ENCODE measurements at places on chromosomes 1 and 21.

GRCh38 chr21:32349333-32349944 is 43.4 kb downstream of the URB1 start:
- no peak for DNase-seq

- peak; percentile 60 for DNase-seq
These were observed 11.5 kb downstream of the ADAMTSL4 start for GRCh38 chr1:150560576-150561253.

- no peak for DNase-seq
These were observed 436.2 kb downstream of the MATN1 start for GRCh38 chr1:30286988-30287839.

GRCh38 chr1:61936839-61937238 is 194.6 kb downstream of the PATJ start:
- DNase-seq = no peak

- no peak for DNase-seq
These were observed 15.6 kb downstream of the SH3BP5L start for GRCh38 chr1:248810000-248810726.

- DNase-seq = no peak
These were observed 1254.8 kb downstream of the AMY1C start for GRCh38 chr1:105004515-105004914.

DNA sequence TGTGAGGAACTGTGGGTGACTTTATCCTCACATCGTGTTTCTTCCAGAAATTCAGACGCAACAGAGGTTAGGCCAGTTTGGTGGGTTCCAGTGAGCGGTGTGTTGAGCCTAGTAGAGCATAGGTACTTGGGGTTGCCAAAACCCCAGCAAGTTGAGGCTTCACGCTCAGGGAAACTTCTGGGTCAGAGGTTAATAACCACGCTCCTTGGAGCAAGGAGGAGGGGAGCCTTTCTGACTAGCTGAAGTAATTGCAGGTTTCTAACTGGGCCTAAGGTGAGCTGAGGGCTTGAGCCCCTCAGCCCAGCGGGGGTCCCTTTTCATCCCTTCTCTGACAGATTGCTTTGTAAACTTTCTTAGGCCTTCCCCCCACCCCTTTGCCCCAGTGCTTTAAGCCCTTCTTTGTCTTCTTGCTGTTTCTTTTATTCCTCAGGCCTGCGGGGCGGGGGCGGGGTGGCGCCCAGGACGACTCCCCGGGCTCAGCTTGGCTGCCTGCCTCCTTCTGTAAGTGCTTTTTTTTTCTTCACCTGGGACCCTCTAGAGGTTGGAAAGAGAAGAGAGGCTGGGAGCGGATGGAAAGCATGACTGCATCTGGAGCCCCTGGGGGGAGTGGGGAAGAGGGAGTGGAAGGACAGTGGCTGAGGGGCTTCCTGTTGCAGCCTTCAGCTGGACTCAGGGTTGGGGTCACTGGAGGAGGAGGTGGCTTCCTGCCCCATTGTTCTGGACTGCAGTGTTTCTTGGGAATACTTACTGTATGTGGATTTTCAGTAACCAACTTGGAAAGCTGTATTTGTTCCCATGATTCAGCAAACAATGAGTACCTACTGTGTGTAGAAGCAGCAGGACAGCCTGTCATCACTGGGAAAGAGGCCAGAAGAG is 1.3 kb upstream of the ZNF436 start:
- no peak for DNase-seq

DNA sequence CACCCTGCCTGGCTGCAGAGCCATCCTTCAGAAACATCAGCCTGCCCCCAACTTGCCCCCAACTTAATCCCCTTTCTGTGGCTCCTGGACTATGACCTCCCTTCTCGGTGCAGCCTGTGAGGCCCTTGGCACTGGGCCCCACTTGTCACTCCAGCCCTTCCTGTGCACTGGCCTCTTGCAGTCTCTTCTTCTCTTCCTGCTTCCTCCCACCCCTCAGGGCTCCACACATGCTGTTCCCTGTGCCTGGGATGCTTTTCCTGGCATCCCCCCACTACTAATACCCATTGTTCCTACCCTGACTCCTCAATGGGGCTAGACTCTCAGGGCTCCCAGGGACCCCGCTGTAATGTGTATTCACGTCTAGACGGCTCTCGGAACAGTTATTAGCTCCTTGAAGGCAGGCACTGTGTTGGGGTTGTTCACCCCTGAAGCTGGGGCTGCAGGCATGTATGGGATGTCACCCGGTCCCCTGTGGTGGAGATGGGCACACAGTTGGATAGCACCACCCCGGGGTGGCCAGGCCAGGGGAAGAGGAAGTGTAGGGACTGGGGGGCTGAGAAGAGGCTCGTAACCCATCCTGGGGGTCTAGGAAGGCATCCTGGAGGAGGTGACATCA is 4.5 kb downstream of the LDLRAD1 start:
- DNase-seq = no peak

GRCh38 chr21:15729346-15729673 is 472 bp upstream of the USP25 start:
- DNase-seq = no peak

GRCh38 chr1:17286646-17287045 is 21.4 kb upstream of the PADI4 start:
- no peak for DNase-seq

GRCh38 chr1:98053471-98054366 is 132.9 kb upstream of the DPYD start:
- no peak for DNase-seq

- DNase-seq = no peak
These were observed 576.5 kb upstream of the PLXNA2 start for GRCh38 chr1:208820580-208821212.

DNA sequence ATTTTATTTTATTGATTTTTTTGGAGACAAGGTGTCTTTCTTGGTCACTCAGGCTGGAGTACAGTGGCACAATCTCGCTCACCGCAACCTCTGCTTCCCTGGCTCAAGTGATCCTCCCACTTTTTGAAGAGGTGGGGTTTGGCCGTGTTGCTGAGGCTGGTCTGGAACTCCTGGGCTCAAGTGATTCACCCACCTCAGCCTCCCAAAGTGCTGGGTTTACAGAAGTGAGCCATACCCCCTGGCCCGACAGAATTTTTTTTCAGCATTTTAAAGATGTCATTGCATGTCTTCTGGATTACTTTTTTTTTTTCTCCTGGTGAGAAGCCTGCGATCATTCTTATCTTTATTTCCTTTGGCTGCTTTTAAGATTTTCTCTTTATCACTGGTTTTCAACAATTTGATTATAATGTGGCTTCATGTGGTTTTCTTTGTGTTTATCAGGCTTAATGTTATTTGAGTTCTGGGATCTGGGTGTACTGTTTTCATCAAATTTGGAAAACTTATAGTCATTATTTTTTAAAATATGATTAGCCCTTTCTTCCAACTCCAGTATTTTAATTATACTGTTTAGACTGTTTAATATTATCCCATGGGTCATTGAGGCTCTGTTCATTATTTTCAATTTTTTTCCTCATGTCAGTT is 23.1 kb upstream of the PTBP2 start:
- DNase-seq = no peak

GRCh38 chr1:15962671-15963362 is 13.1 kb downstream of the ZBTB17 start:
- no peak for DNase-seq

DNA sequence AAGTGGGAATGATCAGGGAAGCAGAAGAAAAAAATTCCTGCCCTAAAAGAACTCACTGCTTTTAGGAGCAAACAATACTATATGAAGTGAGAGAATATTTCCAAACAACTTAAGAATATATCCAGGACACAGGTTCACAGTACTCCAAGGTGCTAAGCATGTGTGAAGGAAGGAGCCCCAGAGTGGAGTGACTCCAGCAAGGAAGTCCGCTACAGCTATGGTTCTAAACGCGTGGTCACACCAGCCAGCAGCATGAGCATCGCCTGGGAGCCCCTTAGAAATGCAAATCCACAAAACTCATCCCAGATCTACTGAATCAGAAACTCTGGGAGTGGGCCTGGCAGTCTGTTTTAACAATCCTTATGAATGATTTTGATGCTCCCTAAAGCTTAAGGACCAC is 36.1 kb downstream of the GADD45A start:
- no peak for DNase-seq

DNA sequence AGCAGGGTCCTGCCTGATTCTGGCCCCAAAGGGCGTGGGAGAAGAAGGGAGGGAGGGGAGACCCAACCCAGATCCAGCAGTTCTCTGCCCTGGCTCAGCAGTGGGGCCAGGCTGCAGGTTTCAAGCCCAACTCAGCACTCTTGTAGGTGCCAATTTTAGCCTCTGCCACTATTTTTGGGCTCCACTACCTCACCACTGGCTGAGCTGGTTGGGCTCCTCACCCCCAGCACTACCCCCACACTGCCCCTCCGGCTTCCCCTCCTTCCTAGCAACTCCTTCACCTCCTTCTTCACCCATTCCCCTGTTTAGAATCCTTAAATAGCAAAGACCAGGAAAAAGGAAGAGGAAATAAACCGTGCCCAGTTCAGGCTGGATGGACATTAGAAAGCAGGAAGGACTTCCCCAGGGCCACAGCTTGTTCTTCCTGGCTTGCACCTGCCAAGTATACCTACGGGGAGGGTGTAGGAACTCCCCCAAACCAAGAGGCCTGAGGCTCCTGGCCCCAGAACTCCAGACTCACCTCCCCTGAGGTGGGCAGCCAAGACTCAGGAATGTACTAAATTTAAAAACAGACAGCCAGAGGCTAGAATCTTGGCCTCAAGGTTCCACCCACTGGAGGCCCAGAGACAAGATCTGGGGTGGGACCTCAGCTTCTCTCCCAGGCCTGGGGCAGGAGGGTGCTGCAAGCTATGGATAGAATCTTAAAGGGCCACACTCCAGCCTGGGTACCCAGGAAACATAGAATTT is 1.4 kb upstream of the ARHGEF2 start:
- no peak for DNase-seq

DNA sequence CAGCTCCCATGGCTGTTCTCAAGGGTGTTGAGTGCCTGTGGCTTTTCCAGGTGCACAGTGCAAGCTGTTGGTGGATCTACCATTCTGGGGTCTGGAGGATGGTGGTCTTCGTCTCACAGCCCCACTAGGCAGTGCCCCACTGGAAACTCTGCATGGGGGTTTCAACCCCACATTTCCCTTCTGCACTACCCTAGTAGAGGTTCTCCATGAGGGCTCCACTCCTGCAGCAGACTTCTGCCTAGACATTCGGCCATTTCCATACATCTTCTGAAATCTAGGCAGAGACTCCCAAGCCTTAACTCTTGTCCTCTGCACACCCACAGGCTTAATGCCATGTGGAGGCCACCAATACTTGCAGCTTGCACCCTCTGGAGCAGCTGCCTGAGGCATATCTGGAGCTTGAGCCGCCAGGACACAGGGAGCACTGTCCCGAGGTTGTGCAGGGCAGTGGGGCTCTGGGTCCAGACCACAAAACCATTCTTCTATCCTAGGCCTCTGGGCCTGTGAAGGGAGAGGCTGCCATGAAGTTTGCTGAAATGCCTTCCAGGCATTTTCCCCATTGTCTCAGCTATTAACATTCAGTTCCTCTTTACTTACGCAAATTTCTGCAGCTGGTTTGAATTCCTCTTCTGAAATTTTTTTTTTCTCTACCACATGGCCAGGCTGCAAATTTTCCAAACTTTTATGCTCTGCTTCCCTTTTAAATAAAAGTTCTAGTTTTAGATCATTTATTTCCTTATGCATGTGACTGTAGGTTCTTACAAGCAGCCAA is 8.8 kb upstream of the CAPN8 start:
- DNase-seq = no peak

GRCh38 chr1:62280150-62280549 is 39.1 kb downstream of the KANK4 start:
- DNase-seq = no peak

- DNase-seq = no peak
These were observed 20.0 kb downstream of the ADAMTS5 start for GRCh38 chr21:26946744-26947446.

DNA sequence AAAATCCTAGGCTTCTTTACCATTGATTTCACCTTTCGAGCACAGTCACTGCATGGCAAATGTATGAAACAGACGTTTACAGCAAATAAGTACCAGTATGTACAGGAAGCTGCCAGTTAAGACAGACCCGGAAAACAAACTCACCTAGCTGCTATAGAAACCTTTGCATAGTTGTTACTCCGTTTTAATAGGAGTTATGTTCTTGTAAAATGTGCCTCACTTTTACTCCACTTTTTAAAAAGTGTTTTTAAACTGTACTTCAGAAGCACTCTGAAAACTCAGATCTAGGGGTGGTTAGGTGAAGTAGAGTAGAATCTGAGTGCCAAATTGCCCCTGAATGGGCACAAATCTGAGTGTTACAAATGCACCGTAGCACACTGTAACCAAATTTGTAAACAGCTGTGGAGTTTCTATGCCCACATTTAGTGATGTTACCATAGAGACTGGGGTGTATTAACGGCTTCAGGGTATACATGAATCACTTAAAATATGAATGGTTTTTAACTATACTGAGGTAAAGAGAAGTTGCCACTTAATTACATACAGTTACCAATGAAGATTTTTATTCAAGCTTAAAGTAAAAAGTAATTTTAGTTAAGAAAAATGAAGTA is 30.7 kb downstream of the CNIH4 start:
- DNase-seq = no peak

DNA sequence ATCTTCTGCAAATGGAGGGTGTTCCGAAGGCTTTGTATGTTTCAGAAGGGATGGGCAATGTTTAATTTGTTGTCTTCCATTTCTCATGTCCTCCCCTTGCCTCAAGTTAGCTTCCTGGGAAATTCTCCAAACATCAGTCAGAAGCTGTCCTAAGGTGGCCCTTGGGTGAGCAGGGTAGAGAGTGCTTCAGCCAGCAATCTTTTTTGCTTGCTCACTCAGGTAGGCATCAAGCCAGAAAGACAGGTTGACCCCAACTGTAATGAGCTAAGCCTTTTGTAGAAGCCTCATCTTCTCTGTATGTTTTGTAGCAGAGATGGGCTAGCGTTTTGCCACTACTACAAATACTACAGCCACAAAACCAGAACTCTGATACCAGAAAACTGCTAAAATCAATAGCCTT is 321.5 kb upstream of the FAM78B start:
- no peak for DNase-seq

DNA sequence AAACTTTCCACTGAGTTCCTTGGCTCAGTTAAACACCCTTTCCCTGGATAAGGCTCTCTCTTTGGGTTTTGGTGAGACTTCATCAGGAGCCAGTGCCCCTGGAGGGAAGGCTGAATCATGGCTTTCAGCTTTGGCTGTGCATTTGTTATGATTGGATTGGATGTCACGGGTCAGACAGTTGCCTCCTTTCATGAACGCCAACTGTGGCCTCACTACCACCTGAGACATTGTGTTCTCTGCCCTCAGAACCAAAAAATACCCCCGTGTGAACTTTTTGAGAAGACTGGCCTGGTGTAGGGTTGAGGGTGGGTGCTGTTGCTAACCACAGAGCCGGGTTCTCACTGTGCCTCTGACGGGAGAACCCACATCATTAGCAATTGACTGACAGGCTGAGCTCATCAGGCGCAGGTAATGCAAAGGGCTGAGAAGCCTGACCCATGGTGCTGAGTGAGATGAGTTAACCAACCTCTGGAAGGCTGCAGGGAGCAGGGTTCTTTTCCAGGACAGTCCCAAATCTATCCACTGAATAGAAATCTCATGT is 65.6 kb downstream of the HHAT start:
- DNase-seq = no peak

DNA sequence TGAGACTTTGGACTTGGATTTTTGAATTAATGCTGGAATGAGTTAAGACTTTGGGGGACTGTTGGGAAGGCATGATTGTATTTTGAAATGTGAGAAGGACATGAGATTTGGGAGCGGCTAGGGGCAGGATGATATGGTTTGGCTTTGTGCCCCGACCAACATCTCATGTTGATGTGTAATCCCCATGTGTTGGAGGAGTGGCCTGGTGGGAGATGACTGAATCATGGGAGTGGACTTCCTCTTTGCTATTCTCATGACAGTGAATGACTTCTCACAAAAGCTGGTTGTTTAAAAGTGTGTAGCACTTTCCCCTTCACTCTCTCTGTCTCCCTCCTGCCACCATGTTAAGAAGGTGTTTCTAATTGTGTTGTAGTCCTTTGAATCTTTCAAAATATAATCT is 9.3 kb upstream of the PHGDH start:
- no peak for DNase-seq

Data from AG04450 (cell line).